SK-N-MC (cell line): ENCODE measurements at places on chromosomes 2 and 18.
A peak's percentile ranks its signal among the peaks of the same experiment; 100 is the strongest.

GRCh38 chr18:57748770-57749603 lies 54.1 kb downstream of the ATP8B1 start:
- DNase-seq: no peak

DNA sequence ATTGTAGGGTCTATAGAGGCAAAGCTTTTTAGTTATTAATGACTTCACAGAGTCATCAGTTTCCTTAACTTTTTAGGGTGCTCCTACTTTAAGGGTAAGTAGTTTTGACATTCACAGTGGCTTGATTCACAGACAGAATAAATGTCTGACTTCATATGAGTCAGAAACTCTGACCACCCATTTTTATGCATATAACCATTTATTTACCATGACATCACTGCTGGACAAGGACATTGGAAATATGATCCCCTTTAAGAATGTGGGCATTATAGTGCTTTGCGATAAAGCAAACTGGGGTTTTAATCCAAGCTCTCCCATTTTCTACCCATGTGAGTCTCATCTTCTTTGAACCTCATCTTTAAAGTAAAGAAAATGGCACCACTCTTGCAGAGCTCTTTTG lies 162.0 kb upstream of the MC4R start:
- DNase-seq: no peak

GRCh38 chr2:165568361-165568760 lies 98.9 kb downstream of the CSRNP3 start:
- DNase-seq: no peak

GRCh38 chr2:136297994-136298393 lies 180.0 kb upstream of the CXCR4 start:
- no peak for DNase-seq

DNA sequence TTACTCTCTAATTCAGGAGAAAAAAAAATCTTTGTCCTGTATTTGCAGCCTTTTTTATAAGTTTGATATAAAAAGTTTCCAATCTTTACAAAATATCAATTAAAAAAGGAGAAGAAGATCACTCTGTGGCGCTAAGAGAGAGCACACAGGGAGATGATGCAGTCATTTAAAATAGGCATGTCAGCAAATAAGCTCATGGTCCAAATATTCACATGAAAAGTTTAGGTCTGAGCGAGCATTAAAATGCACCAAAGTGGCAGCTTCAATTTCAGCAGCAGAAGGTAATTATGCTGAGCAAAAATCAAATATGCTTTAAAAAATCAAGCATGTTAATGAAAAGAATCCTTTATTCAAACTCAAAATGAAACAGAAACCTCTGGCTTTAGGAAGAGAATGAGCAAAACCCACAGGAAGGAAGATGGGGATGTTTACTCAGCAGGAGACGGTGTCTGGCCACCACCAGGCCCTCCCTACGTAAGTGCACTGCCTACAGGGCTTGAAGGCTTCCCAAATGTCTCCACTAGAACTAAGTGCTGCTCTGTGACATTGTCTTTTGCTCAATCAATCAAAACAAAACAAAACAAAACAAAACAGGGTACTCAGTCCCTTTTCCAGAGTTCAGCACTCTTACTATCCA lies 120.4 kb downstream of the L3MBTL4 start:
- DNase-seq: peak; percentile 78

DNA sequence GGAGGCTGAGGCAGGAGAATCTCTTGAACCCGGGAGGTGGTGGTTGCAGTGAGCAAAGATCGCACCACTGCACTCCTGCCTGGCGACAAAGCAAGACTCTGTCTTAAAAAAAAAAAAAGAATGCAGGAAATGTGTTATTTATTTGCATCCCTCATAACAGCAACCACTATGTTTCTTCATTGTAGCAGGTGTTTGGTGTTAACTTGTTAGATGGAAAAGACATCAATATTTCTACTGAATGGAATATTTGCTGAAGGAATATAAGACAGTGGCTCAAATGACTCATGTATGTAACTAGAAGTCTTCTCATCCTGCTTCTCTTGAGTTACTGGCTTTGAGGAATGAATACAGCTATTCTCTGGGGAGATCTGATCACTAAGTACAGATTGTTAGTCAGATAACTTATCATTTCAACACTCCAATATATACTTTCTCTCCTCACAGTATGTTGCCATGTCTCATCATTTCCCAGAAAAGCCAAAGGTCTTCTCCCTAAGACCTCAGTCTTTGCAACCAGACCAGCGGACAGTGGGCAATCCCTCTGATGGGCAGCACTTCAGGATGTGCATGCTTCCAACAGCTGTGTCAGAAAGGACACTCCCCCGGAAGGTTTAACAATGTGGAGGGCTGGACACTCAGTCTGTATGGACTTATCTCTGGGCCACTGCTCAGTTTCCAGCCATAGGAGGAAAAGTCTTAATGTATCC lies 104.4 kb upstream of the STK17B start:
- no peak for DNase-seq

DNA sequence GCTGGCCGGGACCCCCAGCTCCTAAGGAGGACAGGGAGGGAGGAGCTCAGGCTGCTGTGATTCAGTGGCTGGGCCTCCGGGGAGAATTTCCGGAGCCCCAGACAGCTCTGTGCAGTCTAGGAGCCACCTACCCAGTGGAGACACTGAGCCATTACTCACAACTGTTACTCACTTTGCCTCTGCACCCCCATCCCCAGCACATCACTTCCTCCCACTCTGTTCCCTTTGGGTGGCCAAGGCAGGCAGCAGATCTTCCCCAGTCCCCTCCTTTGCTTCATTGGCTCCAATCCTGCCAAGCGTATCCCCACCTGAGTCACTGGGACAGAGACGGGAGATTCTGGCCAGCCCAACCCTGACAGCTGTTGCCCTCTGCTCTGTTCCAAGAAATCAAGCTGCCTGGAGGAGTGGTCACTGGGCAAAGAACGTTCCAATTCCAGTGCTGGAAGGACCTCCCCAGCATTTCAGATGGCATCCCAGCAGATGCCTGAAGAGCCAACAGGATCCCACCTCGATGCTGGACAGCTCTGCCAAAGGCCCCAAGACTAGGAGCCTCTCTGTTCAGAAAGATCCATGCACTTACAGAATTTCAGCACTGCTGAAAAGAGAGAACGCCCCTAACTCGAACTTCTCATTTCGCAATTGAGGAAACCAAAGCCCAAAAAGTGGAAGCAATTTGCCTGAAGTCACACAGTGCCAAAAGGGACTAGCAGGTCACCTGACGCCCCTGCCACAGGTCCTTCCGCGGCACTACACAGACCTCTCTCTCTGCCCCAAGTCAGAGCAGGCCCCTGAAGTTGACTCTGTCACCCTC lies 68.3 kb downstream of the TNS1 start:
- DNase-seq: no peak

DNA sequence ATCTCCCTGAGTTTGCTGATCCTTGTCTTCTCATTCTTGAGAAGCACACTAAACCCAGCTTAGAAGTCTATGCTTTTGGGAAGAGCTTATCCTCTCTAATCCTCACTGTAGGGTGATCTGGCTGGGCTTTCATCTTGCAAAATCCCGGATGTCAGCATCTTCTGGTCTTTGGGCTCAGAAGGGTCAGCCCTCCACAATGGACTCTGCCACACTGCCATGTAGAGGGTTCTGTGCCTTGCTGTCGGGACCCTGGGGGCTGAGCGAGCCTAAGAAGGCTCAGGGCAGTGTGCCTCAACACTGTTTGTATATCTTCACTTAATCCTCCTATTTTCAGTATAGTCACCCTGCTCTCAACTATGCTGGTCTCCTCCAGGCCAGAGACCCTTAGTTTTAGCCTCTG lies 102.3 kb downstream of the TGIF1 start:
- no peak for DNase-seq

DNA sequence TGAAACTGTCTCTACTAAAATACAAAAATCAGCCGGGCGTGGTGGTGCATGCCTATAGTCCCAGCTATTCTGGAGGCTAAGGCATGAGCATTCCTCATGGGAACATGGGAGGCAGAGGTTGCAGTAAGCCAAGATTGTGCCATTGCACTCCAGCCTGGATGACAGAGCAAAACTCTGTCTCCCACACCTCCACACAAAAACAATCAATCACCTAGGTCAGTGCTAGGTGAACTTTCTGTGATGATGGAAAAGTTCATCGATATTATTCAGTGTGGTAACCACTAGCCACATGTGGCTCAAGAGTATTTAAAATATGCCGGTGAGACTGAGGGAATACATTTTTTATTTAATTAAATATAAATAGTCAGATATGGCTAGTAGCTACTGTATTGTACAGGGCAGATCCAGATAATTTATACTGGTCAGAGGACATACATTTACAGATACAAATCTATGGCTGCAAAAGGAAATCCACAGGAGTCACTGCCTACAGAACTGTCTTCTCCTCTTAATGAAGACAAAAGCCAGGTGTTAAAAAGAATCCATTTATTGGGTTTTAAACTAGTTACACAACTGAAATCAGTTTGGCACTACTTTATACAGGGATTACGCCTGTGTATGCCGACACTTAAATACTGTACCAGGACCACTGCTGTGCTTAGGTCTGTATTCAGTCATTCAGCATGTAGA lies 3.9 kb upstream of the GPR75 start:
- no peak for DNase-seq

- no peak for DNase-seq
These were observed 13.9 kb downstream of the SPATS2L start for GRCh38 chr2:200320344-200320743.

- DNase-seq: peak; percentile 71
These were observed 268.0 kb upstream of the TANK start for GRCh38 chr2:160892204-160892603.

DNA sequence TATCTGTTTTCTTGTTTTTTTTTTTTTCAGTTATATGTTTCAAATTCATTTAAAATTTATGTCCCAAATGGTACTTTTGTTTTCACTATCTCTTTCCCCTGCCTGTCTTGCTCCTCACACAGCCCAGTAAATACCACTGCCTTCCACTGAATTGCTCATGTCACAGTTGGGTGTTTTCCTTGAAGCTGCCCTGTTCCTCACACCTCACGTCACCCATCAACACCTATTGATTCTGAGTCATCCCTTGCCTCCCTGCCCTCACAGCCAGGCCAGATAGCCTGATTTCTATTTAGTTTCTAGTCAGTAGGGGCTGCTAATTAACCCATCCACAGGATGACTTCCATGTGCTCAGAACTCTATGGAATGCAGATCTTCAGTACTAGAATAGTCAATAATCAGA lies 25.3 kb downstream of the FSHR start:
- DNase-seq: no peak

DNA sequence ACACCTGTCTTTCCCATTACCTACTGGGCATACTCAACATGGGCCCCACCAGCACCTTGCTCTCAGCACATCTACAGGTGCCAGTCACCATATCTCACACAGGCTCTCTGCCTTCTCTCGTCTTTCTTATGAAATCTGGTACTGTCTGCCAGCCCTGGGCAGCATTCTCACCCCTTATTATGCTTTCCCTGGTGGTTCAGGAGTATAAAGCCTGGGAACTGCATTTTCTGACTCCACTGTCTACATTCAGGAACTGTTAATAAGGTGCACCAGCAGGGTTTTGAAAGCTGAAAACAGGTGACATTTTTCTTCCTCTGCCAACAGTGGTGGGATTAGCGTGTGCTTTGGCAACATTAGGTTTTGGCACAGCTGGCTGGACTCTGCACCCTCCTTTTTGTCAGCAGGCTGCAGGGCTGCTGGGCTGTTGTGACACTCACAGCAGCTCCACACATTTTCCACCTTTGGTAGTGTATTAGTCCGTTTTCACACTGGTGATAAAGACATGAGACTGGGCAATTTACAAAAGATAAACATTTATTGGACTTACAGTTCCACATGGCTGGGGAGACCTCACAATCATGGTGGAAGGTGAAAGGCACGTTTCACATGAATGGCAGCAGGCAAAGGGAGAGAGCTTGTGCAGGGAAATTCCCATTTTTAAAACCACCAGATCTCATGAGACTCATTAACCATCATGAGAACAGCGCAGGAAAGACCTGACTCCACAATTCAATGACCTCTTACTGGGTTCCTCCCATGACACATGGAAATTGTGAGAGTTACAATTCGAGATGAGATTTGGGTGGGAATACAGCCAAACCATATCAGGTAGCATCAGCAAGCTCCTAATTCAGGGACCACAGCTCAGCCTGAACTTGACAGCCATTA lies 343.1 kb upstream of the LYPD1 start:
- no peak for DNase-seq
